Activated gamma-delta T cell treated with anti-CD3 and anti-CD28 coated beads, Interleukin-2, amount 50 U/mL, for 16 hours (primary cell): ENCODE measurements at places on chromosomes 7 and 10.

DNA sequence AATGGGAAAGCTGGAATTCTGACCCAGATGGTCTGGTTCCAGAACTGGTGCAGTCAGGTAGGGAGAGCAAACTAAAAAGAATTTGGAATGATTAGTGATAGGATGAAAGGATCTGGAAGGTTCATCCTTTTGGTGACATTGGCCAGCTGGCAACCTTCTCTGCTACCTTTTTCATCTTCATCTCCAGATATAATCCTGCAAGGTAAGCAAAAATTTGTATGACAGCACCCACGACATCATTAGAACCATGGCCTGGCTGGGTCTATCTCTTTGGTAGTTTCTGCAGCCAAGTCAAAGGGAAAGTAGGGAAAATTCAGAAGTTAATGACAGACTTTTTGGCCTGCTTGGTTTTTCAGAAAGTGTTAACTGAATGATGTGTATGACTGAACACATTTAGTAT, 188.9 kb upstream of the MALRD1 start:
- no peak for DNase-seq

DNA sequence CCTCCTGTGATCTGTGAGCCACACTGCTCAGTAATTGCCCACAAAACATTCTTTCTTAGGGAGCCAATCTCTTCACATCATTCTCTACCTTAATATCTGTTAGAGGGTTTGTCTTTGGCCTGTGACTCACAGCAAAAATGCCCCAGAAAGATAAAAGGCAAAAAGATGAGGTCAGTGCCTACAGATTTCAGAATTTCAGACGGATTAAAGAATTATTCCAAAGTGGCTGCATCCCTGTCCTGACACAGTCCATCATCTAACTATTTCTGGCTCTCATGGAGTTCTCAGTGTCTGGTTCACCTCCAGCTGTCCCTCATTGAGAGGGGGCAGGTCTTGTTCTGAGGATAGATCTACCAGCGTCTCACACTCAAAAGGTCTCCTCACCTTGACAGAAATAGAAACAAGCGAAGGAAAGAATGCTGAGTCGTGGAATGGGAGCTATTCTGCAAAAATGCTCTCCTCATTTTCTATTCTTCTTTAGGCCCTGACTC, 138.5 kb upstream of the AOAH start:
- DNase-seq: no peak

GRCh38 chr7:29277436-29278215, 83.1 kb downstream of the CHN2 start:
- DNase-seq: no peak

DNA sequence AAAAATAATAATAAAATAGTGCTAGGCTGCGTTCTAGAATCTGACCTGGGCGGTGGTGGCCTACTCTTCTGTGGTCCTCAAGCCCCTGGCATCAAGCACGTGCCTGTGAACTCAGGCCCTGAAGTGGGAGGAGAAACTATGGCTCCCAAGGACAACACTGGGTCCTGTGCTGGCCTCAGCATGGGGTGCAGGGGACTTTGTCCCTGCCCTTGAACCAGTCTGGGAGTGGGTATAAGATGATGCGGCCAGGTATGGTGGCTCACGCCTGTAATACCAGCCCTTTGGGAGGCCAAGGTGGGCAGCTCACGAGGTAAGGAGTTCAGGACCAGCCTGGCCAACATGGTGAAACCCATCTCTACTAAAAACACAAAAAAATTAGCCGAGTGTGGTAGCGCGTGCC, 5.5 kb downstream of the ZP3 start:
- no peak for DNase-seq

GRCh38 chr7:94848531-94848930, 58.9 kb upstream of the PPP1R9A start:
- no peak for DNase-seq

- no peak for DNase-seq
Measured at GRCh38 chr7:53428045-53428444, 392.6 kb downstream of the POM121L12 start.

DNA sequence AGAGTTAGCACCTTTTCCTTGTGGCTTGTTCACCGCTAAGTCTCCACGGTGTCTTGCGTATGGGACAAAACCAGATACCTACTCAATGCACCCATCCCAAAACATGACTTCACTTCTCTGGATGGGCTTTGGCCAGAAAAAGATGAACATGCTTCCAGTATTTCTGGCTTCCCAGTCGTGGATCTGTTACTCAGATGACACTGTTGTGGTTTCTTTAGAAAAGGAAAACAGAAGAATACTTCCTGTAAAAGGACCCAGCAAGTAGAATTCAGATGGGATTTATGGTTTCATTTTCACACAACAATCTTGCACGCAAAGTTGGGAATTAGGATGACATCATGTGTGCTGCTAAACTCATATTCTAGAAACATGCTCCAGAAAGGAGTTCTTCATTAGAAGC, 216.7 kb downstream of the ADAM12 start:
- DNase-seq: no peak

GRCh38 chr10:61140765-61141392, 196.9 kb upstream of the RHOBTB1 start:
- DNase-seq: no peak

DNA sequence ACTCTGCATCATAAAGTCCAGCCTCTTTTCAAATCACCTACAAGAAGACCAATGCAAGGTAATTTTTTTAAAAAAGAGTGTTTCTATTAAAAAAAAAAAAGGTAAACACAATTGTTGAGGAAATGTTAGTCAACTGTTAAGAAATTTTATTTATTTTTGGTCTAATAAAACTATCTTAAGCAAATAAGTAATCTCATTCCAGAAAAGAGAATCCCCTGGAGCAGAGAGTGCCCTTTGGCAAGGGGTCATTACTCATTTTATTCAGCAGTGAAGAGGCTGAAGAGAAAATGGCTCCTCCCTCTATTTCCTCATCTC, 63.4 kb upstream of the GSDME start:
- no peak for DNase-seq

- no peak for DNase-seq
Measured at GRCh38 chr10:95756041-95756761, at the start of gene ENTPD1. ENTPD1 (plus strand) TSS chr10:95756163; CDS start chr10:95756240, 77 bp downstream.

DNA sequence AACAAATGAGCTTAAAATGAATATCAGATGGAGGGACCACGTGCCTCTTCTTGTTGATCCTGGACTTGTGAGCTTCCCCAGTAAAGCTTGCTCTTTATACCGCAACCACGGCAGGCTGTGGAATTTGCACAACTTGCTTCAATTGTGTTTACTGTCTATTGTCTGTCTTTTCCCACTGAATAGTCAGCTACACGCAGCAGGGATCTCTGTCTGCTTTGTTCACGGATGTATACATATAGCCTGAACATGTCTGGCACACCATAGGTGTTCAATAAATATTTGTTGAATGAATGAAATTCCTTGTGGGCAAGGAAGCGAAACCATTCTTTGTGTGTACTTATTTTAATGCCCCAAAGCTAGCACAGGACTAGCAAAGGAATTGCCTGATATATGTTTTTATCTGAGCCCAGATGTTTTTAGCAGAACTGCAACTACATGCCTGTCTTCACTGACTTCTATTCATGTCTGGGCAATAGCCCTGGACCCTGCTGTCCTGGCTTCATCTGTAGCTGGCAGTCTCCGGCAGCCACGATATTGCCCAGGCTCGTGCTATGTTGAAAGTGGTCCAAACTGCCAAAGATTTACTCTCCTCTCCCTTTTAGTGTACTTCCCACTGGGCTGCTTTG, 29.9 kb upstream of the IFRD1 start:
- no peak for DNase-seq

DNA sequence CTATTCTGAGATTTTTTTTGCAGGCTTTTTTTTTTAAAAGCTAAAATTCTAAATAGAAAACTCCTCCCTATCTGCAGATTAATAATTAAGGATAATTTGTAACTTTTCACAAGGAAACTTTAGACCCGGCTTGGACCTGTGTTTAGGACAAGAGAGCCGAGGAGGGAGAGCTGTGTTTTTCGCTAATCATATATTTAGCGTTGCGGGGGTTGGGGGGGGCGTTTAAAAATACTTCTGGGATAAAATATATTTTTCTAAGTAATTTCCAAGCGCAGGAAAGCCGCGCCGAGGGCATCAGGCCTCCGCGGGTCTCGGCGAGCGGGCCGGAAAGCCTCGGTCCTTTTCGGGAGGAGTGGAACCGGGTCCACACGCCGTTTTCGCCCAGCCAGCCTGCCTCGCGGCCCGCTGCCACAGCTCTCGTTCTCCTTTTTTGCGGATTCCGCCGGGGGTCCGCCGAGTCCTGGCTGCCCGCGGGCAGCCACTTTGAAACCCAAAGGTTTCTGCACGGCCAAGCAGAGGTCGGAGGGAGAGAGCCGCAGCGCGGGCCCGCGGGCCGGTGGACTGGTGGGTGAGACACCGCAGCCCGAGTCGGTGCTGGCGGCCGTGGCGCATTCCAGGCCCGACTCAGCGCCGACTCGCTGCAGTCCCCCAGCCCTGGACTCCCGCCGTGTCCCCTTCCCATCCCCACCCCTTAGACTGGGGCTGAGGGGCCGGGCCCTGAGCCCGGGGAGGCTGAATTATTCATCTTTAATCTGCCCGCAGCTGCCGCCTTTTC, 2.3 kb downstream of the PAX2 start:
- no peak for DNase-seq

GRCh38 chr7:36979810-36980248, 255.5 kb upstream of the AOAH start:
- no peak for DNase-seq

GRCh38 chr7:157653827-157654207, 317.0 kb downstream of the DNAJB6 start:
- DNase-seq: no peak

DNA sequence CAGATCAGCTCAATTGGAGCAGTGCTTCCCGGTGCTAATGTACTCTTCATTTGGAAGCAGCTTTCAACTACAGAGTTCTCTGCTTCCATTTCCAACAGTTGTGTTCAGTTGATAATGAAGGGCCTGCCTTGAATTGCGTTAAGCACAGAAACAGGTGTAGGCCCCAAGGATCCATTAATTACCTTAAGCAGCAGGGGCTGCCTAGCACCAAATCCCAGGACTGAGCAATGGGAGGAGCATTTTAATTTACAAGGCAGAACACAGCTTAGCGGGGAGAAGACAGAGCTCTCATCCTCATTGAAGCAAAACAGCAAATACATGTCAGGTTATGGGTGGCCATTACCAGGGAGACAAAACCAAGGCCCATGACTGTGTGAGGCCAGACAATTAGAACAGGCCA, 349.6 kb downstream of the TFEC start:
- DNase-seq: no peak

DNA sequence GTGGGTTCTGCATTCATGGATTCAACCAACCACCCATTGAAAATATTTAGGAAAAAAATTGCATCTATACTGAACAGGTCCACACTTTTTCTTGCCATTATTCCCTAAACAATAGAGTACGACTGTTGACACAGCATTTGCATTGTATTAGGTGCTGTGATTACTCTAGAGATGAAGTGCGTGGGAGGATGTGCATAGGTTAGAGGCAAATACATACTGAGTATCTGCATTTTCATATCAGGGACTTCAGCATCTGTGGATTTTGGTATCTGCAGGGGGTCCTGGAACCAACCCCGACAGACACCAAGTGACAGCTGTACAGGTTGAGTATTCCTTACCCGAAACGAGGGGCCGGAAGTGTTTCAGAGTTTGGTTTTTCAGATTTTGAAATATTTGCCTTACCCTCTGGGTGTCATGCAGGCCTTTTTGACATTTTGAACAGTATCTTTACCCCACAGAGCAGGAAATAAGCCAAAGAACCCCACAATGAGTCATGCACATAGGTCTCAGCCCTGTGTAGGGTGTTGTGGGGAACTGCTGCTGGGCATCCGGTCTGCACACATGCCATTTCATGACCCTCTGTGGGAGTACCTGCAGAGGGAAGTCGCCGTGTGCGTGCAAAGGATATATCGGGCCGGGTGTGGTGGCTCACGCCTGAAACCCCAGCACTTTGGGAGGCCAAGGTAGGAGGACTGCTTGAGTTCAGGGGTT, 14.5 kb downstream of the NUDT5 start:
- DNase-seq: peak; percentile 60

DNA sequence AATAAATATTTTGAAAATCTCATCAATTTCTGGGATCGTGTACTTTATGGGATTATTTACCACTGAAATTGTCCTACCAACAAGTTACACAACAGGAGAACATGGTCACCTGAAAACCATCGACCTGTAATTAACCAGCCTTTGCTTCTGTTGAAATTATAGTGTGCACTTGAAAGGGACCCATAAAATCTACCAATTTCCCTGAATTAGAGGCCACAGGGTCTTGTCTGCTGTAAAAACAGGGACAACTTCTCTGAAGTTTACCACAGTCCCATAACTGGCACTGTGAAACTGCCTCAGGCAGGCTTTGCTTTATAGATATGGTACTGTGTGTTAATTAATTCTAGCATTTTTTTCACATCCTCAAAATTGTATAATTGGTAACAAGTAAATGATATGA, 37.7 kb downstream of the RAB19 start:
- DNase-seq: no peak

DNA sequence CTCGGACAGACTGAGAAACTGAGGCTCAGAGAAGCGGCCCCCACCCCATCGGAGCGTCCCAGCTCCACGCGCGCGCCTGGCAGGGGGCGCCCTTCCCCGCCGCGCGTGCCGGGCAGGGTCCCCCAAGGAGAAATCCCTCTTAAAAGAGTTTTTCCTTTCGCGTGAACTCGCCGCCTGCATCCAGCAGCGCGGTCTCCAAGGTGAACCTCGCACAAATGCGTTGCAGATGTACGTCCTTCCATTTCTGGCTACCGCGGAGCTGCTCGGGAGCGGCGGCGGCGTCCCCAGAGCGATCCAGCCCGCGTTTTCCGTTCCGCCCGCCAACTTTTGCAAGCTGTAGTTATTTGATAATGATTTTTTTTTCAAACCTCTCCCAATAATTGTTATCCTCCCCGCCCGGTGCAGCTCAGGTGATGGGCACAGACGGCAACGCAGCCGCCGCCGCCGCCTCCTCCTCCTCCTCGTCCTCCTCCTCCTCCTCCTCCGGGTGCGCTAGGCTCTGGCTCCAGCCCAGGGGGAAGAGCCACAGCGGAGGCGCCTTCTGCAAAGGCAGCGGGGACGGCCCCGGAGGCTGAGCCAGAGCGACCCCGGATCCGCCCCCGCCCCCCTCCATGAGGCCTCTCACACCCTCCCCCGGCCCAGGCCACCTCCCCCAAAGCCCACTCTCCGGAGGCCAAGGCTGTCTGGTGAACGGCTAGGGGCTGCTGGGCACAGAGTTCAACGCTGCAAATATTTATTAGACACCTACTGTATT, 74.0 kb upstream of the CUX1 start:
- DNase-seq: peak; percentile 24

DNA sequence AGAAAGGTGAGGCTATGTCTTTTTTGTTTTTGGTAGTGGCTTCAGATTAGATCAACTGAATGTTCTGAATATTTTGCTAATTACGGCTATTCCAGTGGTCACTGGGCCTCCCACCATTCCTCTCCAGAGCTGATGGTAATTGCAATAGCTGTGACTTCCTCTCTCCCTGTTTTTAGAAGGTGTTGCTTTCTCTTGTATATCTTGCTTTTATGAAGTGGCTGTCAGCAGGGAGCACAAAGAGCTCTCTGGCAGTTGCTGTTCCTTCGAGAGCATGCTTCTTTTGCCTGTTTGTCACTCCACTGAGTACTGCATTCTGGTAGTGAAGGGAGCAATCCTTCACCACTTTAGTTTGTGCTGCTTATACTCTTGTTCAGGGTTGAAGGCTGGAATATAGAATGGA, 133.3 kb downstream of the EXOC4 start:
- DNase-seq: no peak

- DNase-seq: no peak
Measured at GRCh38 chr7:122316467-122317388, 12.2 kb upstream of the FEZF1 start.
